ENCODE measurements at places on chromosomes 2 and 18.

DNA sequence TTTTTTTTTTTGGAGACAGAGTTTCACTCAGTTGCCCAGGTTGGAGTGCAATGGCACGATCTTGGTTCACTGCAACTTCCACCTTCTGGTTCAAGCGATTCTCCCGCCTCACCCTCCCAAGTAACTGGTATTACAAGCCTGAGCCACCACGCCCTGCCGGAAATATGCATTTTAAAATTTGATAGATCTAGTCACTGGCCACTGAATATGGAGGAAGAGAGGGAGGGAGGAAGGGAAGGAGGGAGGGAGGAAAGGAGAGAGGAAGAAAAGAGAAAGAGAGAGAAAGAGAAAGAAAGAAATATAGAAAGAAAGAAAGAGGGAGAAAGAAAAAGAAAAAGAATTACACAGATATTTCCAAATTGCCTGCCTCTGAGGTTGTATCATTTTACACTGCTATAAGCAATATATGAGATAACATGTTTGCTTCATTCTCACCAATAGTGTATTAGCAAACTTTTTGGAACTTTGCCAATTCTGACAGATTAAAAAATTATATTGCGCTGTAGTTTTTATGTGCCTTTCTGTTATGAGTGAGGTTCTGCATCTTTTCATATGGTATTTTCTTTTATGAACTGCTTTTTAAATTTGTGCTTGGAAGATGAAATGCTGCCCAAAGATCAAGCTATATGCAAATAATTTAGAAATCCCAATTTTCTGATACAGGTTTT is 161.2 kb upstream of the MAP3K20 start:
- DNase-seq: no peak

GRCh38 chr2:11325961-11326676 is 18.3 kb downstream of the ROCK2 start:
- no peak for DNase-seq

DNA sequence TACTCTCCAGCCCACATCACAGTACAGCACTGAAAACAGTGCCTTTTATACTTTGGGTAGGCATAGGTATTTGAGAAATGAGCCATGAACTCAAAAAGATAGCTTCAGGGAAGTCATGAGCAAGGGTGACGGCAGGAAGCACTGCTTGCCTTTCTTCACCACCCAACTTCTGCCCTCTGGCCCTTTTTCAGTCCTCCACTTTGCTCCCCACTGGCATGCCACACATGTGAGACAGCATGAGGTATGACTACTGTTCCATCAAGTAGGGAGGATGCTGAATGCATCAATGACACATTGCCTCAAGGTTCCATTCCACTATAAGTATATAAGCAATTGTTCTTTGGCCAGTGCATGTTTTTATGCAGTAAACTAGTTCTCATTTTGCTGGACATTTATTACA is 373.0 kb downstream of the NRXN1 start:
- no peak for DNase-seq

- DNase-seq: no peak
These were observed 782 bp downstream of the FAM228B start for GRCh38 chr2:24123922-24124580.

DNA sequence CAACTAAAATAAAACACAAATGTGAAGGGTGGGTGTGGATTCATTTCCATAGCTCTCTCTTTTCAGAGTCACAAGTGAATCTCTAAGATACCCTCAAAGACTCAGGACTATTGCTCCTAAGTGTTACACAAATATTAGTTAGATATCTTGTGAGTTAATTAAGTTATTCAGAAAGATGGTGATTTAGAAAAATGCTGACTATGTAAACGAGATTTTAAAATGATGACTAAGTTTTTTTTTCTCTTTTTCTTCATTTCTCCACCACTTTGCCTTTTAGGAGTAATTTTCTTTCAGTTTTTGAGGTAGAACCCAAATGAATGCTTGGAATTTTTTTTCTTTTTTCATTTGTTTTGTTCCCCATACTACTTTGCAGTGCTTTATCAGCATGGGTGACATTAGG is 479.7 kb downstream of the SPAG16 start:
- no peak for DNase-seq

GRCh38 chr18:29823671-29824070 is 1218.9 kb downstream of the DSC3 start:
- DNase-seq: no peak

DNA sequence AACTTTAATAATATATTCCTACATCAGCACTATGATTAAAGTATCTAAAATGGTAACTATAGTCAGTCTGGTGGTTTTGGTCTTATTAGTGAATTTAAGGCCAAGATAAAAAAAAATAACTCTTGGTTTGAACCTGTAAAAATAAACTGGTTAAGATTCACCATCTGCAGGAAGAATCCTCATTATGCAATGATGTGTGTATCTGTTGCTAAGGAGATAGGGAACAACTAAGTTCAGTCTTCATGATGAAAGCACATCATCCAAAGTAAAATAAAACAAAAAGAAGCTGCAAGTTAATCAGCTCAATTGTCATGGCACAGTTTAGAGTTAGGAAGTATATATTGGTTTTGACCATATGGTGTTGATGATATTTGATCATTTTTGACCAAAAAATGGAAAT is 466.0 kb downstream of the NYAP2 start:
- no peak for DNase-seq

DNA sequence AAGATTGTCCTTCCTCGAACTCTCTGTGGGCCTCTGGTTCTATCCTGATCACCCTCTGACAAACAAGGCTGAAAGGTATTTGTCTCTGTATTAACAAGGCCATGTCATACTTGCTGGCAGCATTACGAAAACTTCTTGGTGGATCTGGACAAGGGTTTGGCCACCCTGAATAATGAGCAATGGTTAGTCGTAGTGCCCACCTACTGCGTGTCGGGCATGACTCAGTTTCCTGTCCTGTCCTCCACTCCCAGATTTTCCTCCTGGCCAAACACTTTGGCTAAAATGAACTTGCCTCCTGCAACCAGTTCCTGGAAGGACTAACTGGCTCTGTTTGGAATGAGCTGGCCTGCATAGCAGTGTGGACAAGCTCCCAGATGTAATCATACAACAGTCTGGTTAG is 198.5 kb upstream of the SMIM21 start:
- no peak for DNase-seq

DNA sequence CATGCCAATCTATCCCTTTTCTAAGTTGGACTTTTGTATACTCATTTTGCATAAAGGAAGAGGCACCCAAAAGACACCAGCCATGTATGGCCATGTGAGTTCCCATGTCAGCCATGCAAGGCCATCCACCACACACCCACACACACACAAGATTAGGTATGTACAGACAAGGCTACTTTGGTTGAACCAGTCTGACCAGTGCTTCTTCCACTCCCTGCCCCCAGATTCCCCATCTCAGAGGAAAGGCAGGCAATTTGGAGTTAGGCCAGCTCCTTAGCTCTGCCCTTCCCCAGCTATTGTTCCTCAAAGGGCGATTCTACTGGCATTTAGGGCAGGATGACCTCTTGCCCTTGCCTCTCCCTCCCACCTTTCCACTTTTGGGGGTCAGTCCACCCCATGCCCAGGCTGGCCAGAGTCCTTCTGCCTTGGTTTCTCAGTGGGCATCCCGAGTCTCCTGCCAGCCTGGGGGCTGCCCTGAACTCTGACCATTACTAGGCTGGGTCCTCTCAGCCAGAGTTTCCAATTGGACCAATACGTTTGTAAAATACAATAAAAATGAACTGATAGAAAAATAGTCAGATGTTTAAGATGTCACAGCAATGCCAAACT is 101.1 kb downstream of the ZBTB7C start:
- no peak for DNase-seq

DNA sequence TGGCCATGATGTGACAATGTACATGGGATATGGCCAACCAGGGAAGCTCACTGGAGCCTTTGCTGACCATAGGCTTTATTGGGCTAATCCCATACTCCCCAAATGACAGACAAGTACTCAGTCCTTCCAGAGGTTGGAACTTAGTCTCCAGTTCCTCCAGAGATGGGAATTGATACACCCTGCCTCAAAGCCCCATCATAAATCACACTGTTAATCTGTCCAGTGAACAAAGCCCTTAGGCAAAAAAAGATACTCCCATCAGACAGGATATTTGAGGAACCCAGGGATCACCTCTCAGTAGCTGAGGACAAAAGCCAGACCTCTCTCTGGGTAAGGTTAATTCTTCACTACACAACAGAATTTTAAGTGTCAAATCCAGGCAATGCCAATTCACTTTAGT is 247.5 kb upstream of the CDH20 start:
- DNase-seq: no peak

DNA sequence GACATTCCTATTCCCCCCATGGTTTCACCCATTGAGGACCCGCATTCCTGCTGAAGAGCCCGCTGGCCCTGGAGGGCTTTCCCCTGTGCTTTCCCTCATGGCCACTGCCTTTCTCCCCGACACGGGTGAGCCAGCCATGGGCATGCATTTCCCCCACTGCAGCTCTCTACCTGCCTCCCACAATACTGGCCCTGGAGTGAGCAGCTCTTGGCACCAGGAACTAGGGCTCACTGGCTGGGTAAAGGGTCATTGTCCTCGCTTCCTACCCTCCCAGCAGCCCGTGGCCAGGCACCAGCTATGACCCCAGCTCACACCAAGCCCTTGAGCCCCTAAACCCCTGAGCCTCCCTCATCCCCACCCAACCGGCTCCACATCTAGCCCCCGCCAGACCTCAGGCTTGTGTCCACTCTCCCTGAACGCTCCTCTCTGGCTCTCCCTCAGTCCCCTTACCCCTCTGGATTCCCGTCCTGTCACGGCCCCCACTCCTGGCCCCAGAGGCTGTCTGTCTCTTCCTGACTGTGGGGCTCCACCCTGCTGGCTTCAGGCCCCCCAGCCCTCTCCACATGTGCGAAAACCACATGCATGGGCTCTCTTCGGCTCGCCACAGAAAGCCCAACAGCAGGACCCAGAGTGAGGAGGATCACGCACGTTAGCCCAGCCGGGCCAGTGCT is 199.8 kb downstream of the ZFP36L2 start:
- no peak for DNase-seq

- DNase-seq: no peak
These were observed 70.7 kb downstream of the TBC1D8 start for GRCh38 chr2:101080211-101081068.

- no peak for DNase-seq
These were observed 91.3 kb downstream of the MEIS1 start for GRCh38 chr2:66526180-66526579.

GRCh38 chr2:113776949-113777348 is 20.5 kb upstream of the SLC35F5 start:
- no peak for DNase-seq

DNA sequence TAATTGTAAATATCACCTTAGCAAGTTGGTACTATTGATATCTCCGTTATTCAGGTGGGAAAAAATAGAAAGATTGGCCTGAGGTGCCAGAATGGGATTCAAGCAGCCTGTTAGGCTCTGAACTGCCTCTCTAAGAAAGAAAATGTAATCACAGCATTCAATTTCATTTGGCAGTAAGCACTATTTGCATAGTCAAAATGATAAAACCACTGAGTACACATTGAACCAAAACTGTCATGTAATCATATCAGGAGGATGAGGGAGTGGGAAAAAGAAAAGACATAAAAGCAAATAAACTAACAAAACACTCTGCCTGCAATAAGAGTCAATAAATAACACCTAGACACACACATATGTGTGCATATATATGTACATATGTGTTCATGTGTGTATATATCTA is 103.9 kb upstream of the TACR1 start:
- DNase-seq: no peak

DNA sequence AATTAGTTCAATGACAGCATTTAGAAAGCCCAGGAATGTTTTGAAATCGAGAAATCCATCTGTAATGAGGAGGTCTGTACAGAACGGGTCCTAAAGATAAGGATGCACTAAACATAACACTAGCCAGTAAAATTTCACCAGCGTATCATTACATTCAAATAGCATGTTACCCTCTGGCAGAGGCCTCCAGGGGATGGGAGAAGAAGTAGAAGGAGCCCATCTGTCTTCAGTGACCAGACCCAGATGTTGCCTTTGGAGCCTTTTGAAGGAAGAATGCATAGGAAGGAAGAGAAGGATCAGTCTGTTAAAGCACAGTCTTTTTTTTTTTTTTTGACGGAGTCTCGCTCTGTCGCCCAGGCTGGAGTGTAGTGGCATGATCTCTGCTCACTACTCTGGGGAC is 86.1 kb upstream of the BCL2L11 start:
- DNase-seq: no peak

DNA sequence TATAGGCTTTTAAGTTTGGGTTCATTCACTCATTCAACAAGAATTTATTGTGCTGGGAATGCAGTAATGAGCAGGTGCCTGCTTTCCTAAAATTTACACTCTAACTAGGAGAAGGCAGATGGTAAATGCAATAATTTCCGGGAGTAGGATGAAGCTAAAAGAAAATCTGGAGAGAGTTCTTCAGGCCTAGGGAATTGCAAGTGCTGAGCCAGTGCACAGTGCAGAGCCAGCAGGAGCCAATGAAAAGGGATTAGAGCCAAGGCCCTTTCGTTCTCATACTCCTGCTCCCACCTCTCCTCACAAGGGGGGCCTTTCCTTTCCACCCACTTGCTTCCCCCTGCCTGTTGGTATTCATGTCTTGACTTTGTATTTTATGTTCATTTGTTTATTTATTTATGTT is 55.1 kb downstream of the CFAP221 start:
- no peak for DNase-seq

GRCh38 chr18:38038242-38038641 is 472.6 kb upstream of the CELF4 start:
- no peak for DNase-seq

DNA sequence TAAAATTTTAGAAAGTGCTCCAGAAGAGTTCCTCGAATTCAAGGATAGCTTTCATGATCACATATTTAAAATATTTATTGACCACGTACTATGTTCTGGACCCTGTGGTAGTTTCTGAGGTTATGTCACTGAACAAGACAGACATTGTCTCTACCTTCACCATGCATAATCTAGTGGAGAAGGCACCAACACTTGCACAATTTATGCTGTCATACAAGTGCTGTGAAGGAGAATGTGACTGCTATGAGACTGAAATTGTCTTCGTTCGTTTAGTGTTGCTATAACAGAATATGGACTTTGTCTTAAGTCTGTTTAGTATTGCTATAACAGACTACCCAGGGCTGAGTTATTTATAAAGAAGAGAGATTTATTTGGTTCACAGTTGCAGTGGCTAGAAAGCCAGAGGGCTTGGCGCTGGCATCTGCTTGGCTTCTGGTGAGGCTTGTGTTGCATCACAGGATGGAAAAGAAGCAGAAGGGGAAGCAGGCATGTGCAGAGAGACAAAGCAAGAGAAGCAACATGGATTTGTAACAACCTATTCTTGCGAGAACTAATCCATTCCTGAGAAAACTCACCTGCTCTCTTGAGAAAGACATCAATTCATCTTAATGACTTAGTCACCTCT is 50.0 kb upstream of the RFX8 start:
- no peak for DNase-seq
